ENCODE measurements at places on chromosomes 7 and 10.

DNA sequence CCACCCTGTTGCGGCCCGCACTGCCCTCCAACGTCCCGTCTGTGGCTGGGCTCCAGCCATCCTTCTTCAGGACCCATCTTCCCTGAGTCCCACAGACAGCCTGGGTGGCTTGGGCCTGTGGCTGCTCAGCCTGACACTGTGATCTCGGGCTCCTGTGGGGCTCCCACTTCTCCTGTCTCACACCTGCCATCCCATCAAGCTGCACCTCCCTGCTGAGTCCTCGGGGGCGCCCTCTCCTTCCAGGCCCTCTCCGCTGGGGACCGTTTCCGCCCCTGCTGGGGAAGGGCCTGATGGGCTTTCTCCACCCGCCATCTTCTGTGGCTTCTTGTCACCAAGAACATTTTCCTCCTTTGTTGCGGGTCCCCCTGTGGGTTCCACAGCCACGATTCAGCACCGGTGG, 173.8 kb upstream of the PPP2R2D start:
- peaks cover 2% of the 10 kb centered on the region for H3K27me3 ChIP-seq
- DNase-seq: no peak
- no peak overlapping the region for H3K4me3 ChIP-seq
- no peaks in the 10 kb centered on the region for H3K36me3 ChIP-seq
- H3K27ac ChIP-seq: no peak overlapping the region
- no peaks in the 10 kb centered on the region for H3K4me1 ChIP-seq

GRCh38 chr10:75431180-75432111, at the start of gene LRMDA:
Gene LRMDA (plus strand): TSS chr10:75431624.
- peaks cover 46% of the 10 kb centered on the region for H3K27me3 ChIP-seq
- H3K36me3 ChIP-seq: no peaks in the 10 kb centered on the region
- no peak within 1 kb of the TSS for H3K4me3 ChIP-seq
- H3K27ac ChIP-seq: no peak within 1 kb of the TSS
- no peak for DNase-seq
- peaks cover 2% of the 10 kb centered on the region for H3K4me1 ChIP-seq

DNA sequence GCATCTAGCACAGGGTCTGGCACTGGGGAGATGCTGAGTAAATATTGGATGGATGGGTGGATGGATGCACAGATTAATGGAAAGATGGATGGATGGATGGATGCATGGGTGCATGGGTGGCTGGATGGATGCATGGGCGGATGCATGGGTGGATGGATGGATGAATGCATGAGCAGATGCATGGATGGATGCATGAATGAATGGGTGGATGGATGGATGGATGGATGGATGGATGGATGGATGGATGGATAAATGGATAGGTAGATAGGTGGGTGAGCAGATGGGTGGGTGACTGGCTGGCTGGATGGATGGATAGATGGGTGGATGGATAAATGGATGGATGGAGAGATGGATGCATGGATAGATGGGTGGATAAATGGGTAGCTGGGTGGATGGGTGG, 5.7 kb downstream of the PAX4 start:
- H3K27ac ChIP-seq: no peak overlapping the region
- peaks cover 9% of the 10 kb centered on the region for H3K27me3 ChIP-seq
- no peak overlapping the region for H3K4me3 ChIP-seq
- no peak for DNase-seq
- no peaks in the 10 kb centered on the region for H3K4me1 ChIP-seq
- H3K36me3 ChIP-seq: no peaks in the 10 kb centered on the region

DNA sequence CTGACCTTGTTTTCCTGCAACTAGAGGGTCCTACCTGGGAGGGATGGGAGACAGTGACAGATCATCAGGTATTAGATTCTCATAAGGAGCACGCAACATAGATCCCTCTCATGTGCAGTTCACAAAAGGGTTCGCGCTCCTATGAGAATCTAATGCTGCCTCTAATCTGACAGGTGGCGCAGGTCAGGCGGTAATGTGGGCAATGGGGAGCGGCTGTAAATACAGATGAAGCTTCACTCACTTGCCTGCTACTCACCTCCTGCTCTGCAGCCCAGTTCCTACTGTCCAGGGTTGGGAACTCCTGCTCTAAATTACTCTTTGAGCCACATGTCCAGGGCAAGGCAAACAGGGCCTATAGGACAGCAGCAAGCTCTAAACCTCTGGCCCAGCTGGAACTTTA, 46.2 kb downstream of the GFRA1 start:
- H3K4me3 ChIP-seq: no peak overlapping the region
- H3K27ac ChIP-seq: no peak overlapping the region
- no peak for DNase-seq
- no peaks in the 10 kb centered on the region for H3K27me3 ChIP-seq
- H3K36me3 ChIP-seq: no peaks in the 10 kb centered on the region

GRCh38 chr7:5320802-5321396, 38.2 kb downstream of the SLC29A4 start:
- no peak for DNase-seq
- H3K27ac ChIP-seq: no peak overlapping the region
- H3K36me3 ChIP-seq: peaks cover 55% of the 10 kb centered on the region

DNA sequence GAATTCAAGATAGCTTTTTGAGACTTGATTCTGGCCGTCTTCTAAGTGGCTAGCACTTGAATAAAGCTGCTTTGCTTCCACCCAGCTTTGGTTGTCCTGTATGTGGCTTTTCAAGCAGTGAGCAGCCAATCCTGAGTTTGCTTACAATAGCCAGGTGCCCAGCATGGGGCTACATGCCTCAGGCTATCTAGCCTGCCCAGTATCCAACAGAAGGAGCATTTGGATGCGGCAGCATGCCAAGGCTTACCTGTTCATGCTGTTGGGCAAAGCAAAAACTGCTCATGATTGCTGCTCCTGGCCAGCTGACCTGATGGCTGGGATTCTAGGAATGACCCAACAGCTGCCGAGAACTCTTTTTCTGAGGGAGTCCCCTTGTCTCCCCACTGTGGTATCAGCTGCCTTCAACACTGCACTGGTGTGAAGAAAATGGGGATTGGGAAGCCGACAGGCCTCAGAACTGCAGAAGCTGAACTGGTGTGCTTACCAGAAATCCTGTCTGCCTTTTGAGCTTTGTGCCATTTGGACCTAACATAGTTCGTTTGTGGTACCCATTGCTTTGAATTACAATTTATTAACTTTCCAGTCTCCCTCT, 618.9 kb upstream of the IGFBP3 start:
- no peaks in the 10 kb centered on the region for H3K27me3 ChIP-seq
- H3K36me3 ChIP-seq: no peaks in the 10 kb centered on the region
- no peaks in the 10 kb centered on the region for H3K4me1 ChIP-seq
- no peak overlapping the region for H3K4me3 ChIP-seq

GRCh38 chr10:79262131-79262530, 85.1 kb upstream of the PPIF start:
- DNase-seq: no peak
- no peaks in the 10 kb centered on the region for H3K27me3 ChIP-seq
- no peak overlapping the region for H3K4me3 ChIP-seq
- no peak overlapping the region for H3K27ac ChIP-seq

- H3K27me3 ChIP-seq: no peaks in the 10 kb centered on the region
- H3K4me3 ChIP-seq: no peak overlapping the region
- DNase-seq: no peak
- H3K4me1 ChIP-seq: no peaks in the 10 kb centered on the region
- no peaks in the 10 kb centered on the region for H3K36me3 ChIP-seq
Observed at GRCh38 chr7:90864088-90864487, 268.0 kb downstream of the CDK14 start.

GRCh38 chr10:3668276-3668965, 116.6 kb downstream of the KLF6 start:
- H3K4me1 ChIP-seq: peaks cover 41% of the 10 kb centered on the region
- H3K4me3 ChIP-seq: peak overlapping the region; percentile 72
- peaks cover 3% of the 10 kb centered on the region for H3K27me3 ChIP-seq

GRCh38 chr10:101997803-101998202, 58.2 kb downstream of the ARMH3 start:
- no peaks in the 10 kb centered on the region for H3K27me3 ChIP-seq
- peaks cover 23% of the 10 kb centered on the region for H3K36me3 ChIP-seq
- no peak for DNase-seq
- H3K27ac ChIP-seq: no peak overlapping the region
- H3K4me3 ChIP-seq: no peak overlapping the region
- H3K4me1 ChIP-seq: peaks cover 14% of the 10 kb centered on the region

DNA sequence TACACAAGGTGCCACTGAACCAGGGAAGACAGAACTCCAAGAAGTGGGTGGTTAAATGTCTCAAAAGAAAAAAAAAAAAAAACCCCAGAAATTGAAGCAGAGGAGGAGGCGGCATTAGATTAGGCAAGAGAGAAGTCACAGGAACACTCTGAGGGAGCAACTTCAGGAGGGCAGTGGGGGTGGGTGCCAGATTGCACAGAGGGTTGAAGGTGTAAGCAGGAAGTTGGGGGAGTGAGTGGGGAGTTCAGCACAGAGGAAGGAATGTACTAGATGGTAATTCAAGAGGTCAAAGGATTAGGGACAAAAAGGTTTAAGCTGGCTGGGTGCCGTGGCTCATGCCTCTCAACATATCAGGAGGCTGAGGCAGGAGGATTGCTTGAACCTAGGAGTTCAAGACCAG, 110.0 kb upstream of the PDLIM1 start:
- peaks cover 2% of the 10 kb centered on the region for H3K27me3 ChIP-seq
- no peak overlapping the region for H3K4me3 ChIP-seq
- DNase-seq: no peak
- no peaks in the 10 kb centered on the region for H3K36me3 ChIP-seq

DNA sequence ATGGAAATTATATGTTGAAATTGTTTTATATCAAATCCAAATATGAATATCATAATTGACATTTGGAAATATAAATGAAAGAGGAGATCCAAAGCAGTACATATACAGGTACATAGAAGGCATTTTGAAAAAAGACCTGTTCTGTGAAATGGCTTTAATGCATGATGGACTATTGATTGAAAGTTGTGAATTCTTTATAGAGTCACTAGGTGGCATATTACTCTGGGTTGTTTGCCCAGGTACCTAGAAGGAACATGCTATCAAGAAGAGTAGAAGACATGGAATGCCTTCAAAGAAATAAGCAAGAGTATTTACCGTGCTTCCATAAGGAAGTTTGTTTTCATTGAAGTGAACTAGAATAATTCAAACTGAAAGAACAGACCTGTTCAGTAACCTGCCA, 160.0 kb upstream of the ANK3 start:
- no peak overlapping the region for H3K4me3 ChIP-seq
- no peaks in the 10 kb centered on the region for H3K36me3 ChIP-seq
- H3K27me3 ChIP-seq: peaks cover 3% of the 10 kb centered on the region
- no peak for DNase-seq
- no peaks in the 10 kb centered on the region for H3K4me1 ChIP-seq
- H3K27ac ChIP-seq: no peak overlapping the region

GRCh38 chr7:32048970-32049491, 21.2 kb downstream of the PDE1C start:
- no peak for DNase-seq
- no peaks in the 10 kb centered on the region for H3K36me3 ChIP-seq
- no peak overlapping the region for H3K4me3 ChIP-seq
- no peaks in the 10 kb centered on the region for H3K27me3 ChIP-seq

DNA sequence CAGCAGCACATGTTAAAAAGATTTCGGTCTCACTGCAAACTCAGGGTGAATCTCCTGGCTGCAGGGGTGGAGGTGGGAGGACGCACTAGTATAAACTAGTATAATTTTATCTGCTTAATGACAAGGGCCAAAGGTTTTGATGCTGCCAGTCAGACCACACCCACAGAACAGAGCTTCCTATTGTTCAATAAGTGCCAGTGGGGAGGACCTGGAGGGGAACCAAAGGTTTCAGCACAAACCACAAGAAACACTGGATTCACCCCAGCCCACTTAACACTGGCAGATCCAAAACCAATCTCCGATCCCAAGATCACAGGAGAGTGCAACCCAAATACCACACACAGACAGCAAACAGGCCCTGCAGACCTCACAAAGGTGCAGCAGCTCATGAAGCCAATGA, 6.6 kb downstream of the VOPP1 start:
- H3K27me3 ChIP-seq: no peaks in the 10 kb centered on the region
- no peak overlapping the region for H3K27ac ChIP-seq
- DNase-seq: no peak
- H3K4me1 ChIP-seq: peaks cover 58% of the 10 kb centered on the region
- no peak overlapping the region for H3K4me3 ChIP-seq
- peaks cover 23% of the 10 kb centered on the region for H3K36me3 ChIP-seq

- H3K4me3 ChIP-seq: no peak overlapping the region
- H3K36me3 ChIP-seq: peaks cover 4% of the 10 kb centered on the region
- no peak overlapping the region for H3K27ac ChIP-seq
- peaks cover 9% of the 10 kb centered on the region for H3K4me1 ChIP-seq
- H3K27me3 ChIP-seq: peaks cover 57% of the 10 kb centered on the region
Observed at GRCh38 chr7:49773936-49774458, 559 bp downstream of the VWC2 start.

DNA sequence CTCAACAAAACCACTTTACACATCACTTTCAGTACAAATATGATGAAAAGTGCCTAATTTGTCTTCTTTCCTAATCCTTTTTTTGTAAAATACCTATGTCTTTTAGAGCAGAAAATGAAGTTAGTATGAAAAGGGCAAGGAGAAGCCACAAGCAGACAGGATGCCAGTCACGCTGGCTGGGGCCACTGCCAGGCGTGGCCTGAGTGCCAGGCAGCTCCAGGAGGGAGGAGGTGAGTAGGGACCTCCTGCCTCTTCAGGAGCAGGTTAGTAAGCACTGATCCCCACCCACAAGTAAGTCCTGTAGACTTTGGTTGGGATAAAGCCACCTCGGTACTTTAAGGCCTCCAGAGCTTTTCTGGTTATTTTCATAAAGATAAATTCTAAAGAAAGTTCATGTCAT, 432.0 kb downstream of the GRID1 start:
- H3K4me1 ChIP-seq: no peaks in the 10 kb centered on the region
- peaks cover 3% of the 10 kb centered on the region for H3K27me3 ChIP-seq
- H3K4me3 ChIP-seq: no peak overlapping the region
- H3K27ac ChIP-seq: no peak overlapping the region
- no peak for DNase-seq

DNA sequence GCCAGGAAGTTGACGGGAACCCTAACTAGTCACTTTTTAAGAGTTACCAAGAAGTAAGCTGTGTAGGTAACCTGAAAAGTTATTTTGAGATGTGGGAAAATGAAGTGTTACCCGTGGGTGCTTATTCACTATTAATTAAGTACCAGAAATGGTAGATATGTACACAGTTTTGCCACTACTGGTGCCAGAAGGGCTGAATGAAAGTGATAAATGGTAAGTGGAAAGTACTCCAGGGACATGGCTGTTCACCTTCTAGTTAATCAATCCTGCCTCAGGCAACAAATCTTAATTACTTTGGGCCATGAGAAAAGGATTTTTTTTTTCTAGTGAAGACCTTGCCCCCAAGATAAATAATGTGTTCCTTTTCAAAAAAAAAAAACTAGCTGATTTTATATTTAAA, 15.8 kb downstream of the NET1 start:
- H3K27me3 ChIP-seq: no peaks in the 10 kb centered on the region
- no peak overlapping the region for H3K27ac ChIP-seq
- H3K36me3 ChIP-seq: peaks cover 30% of the 10 kb centered on the region
- no peaks in the 10 kb centered on the region for H3K4me1 ChIP-seq
- no peak for DNase-seq

DNA sequence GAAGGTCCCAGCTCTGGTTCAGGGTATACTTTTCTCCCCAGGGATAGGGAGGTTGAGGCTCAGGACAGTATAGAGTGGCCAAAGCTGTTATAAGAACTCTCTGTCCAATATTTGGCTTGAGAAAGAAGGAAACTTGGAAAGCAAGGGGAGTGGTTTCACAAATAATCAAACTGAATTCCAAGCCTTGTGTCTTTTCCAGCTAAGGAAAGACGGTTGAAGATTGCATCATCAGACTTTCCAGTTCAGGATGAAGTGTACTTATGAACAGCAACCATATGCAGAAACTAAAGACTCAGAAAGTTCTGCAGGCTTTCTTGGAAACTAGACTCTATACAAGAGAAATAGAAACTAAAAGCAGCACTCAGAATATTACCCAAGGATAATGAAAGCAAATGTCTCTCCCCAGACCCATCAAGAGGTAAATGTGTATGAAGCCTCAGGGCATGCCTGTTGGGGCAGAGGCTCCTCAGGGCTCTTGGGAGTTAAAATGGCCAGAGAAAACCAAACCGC, 46.4 kb downstream of the RAMP3 start:
- peak overlapping the region; percentile 83 for H3K27ac ChIP-seq
- H3K4me1 ChIP-seq: peaks cover 32% of the 10 kb centered on the region
- peak overlapping the region; percentile 42 for H3K4me3 ChIP-seq
